G401 (cell line): ENCODE measurements at places on chromosomes 2 and 18.

- DNase-seq = peak; percentile 95
Measured at GRCh38 chr2:71940695-71941094, 207.0 kb downstream of the CYP26B1 start.

- no peak for DNase-seq
Measured at GRCh38 chr18:23151414-23152099, 16.3 kb downstream of the CABLES1 start.

DNA sequence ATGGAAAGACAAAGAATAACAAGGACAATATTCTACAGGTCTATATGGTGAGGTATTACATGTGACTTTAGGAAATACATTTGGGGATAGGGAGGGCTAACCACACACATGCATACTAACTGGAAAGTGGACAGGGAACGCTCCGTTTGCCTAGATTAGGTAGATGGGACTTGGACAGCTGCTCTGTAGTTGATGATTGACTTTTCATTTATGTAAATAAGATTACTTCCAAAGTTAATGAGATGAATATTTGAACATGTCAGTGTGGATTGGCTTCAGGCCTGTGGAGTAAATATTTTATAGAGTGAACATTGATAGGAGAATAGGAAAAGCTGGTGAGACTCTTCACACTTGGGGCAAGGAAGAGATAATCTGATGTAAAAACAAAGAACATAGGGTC, 142.0 kb downstream of the NCK2 start:
- DNase-seq = no peak

DNA sequence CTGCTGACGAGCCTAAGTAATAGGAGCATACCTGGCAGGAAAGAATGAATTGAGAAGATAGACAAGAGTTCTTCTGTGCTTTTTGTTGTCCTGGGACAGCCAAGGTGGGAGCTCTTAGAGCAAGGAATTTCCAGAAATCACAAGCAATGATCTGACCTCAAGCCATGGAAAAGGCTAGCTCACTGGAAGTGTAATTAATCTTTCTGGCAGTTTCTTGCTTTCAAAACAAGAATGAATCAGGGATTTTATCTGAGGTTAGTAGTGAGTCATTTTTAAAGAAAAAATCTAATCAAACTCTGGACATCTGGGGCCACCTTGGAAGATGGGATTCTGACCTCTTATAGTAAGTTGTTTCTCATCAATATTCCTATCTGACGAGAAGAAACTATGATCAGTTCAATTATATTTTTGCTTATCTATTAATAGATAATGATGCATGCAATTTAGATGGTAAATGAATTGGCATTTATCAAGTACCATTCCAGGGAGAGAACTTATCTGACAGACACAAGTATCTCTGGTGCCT, 98.0 kb downstream of the ADCYAP1 start:
- no peak for DNase-seq

DNA sequence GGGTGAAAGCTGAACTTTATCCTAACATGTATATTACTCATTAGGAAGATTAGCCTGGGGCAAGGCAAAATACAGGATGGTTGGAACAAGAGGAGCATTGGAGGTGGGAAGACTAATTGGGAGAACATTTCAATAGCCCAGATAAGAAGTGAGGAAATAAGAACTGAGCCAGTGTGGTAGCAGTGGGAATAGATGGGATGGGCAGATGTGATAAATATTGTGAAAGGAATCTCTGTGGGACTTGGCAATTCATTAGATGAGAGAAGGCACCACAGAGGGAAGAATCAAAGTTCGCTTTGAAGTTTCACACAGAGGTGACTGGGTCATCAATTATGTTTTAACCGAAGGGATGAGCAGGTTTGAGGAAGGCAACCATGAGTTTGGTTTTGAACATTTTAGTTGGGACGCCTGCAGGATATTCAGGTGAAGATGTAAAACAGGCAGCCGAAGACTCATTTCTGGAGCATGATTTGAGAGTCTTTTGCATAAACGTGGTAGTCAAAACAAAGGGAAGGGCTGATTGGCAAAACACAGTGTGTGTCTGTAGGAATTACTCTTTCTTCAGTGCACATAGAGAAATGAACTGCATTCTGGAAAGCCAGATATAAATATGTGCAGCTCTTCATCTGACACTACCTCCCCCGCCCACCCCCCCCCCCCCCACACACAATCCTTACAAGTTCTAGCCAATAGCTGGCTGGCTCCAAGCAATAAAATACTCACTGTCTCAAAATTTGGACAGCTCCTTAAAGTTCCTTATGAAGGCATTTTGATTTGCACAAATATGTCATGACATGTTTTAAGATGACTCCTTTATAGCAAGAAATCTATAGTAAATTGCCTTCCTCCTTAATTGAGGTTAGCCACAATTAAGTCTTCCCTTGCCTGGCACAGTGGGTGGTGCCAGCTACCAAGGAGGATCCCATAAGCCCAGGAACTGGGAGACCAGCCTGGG, 1.9 kb upstream of the SLC1A4 start:
- DNase-seq = no peak

GRCh38 chr2:197992482-197993133, 188.2 kb downstream of the PLCL1 start:
- DNase-seq = no peak

- DNase-seq = no peak
Measured at GRCh38 chr2:97706708-97707345, 6.5 kb upstream of the ZAP70 start.

DNA sequence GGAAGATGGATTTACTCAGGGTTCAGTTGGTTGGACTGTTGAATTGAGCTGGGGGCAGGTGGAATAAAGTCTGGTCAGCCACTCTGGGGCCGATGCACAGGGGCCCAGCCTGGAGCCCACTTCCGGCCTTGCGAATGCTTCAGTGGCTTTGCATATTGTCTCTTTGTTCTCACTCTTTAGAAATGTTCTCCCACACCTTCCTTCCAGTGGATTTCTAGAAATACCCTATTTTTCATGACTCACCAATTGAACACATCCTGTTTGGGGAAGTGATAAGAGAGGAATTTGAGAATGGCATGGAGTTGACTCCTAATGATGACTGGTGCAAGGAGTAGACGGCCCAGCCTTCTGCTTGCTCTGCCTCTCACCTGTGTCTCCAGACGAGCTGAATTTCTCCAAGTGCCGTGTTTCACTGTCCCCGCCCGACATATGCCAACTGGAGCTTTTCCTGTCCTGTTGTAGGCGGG, 28.1 kb downstream of the ASAP2 start:
- peak; percentile 81 for DNase-seq

DNA sequence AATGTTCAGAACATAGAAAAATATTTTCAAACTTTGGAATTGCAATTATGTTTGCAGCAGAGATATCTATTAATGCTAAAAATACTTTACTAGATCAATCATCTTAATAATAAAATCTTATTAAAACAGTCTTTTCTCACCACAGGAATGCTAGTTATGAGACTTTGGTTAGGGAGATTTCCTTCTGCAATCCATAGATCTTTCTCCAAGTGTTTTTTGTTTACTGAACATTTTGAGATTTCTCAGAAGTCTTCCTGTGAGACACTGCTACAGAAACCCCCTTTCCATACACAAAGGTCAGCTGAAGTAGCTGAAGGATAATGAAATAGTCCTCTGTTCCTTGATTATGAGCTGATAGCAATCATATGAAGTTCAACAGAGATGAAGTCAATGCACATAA, 59.4 kb upstream of the RAPH1 start:
- DNase-seq = no peak

- peak; percentile 34 for DNase-seq
Measured at GRCh38 chr18:9673296-9674251, 34.5 kb upstream of the RAB31 start.

- peak; percentile 43 for DNase-seq
Measured at GRCh38 chr2:26243470-26244308, 743 bp downstream of the HADHA start.

DNA sequence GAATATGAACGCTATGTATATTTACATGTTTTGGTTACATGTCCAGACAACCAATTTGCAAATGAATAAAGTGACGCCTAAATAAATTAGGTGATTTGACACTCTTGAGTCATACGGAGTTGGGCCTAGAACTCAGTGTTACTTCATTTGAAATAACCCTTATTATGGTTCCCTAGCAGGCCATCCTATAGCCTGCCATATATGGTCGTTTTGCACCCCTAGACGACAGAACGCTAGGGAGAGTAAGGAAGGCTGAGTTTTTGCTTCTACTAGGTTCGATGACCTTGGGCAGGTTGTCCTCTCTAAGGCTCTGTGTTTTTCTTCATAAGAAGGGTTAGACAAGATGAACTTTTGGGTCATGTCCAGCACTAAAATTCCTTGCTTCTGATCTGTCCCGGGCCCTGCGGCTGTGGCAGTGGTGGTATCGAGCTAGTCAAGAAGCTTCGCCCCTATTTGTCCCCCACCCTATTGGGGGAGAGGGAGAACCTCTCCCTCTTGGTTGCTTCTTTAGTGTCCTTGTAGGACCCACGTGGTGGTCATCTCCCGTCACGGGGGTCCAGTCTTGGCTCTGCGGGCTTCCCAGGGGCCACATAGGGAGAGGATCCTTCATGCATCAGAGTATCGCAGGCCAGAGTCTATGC, 574 bp upstream of the EML4 start:
- no peak for DNase-seq

- DNase-seq = no peak
Measured at GRCh38 chr2:112867701-112868631, 31.4 kb upstream of the IL1B start.
